Erythroblast (primary cell): ENCODE measurements at places on chromosomes 11 and 22.

DNA sequence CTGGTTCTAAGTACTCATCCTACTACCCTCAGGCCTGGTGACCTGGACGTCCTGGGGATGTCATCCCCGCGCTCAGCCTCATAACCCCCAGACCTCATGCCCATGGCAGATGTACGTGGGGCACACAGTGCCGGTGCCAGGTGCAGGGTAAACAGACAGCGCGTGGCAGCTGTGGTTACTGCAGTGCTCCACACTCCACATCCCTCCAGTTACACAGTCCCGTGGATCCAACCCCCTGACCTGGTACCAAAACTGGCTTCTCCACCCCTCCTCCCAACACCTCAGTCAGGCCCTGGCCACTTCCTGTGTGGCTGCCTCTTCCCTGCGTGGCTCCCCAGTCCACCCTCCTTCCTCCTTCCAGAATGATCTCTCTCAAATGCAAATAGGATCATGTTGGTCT, 95.2 kb downstream of the DSCAML1 start:
- no peak for DNase-seq

GRCh38 chr22:22893077-22893805, 5.6 kb downstream of the IGLL5 start:
- no peak for DNase-seq

- no peak for DNase-seq
Observed at GRCh38 chr11:8997451-8997850, 6.3 kb downstream of the NRIP3 start.

GRCh38 chr11:132127900-132128288, 757.5 kb downstream of the NTM start:
- no peak for DNase-seq

- DNase-seq, result no peak
Observed at GRCh38 chr11:84580428-84580827, 1046.7 kb downstream of the DLG2 start.

- DNase-seq, result no peak
Observed at GRCh38 chr22:50253941-50254340, 2.9 kb upstream of the HDAC10 start.

DNA sequence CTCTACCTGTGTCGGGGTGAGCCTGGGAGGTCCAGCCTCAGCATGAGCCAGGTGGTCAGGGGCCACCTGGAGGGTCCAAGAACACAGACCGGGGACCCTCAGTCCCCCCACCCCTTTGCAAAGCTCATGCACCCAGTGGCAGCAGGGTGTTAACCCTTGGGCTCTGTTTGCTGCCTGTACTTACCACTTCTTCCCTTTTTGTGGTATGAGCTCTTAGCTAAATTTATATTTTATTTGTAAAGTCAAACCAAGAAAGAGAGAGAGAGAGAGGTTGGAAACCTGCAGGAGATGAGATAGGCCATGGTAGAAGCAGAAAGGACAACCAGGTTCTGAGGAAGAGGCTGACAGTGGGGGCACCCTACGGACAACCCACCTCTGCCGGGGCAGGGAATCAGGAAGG, 29.9 kb downstream of the IL10RA start:
- DNase-seq, result no peak

GRCh38 chr11:67178421-67178820, 59.4 kb downstream of the KDM2A start:
- no peak for DNase-seq

GRCh38 chr22:47456031-47456430, 693.6 kb downstream of the TBC1D22A start:
- no peak for DNase-seq

- no peak for DNase-seq
Observed at GRCh38 chr11:71496421-71496820, 30.6 kb upstream of the KRTAP5-7 start.

DNA sequence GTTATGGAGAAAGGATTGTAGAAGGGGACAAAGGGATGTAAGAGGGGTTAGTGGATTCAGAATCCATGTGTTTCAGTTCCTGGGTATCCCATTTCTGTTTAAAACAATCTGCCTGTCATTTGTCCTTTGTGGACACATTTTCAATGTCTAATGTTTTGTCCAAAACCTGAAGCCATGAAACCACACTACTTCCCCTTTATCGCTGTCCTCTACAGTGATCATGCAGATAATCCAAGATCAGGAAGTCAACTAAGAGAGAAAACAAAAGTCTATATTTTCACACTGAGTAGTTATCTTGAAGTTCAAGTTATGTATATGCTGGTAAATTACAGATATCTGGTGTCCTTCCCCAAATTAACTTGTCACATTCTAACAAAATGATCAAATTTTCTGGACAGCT, 457.0 kb downstream of the NTM start:
- DNase-seq, result no peak

- DNase-seq, result no peak
Observed at GRCh38 chr11:42237701-42238235, 778.3 kb upstream of the LRRC4C start.

- DNase-seq, result no peak
Observed at GRCh38 chr11:94184846-94185245, 56.2 kb downstream of the PANX1 start.

GRCh38 chr11:30483056-30483455, 103.1 kb downstream of the MPPED2 start:
- no peak for DNase-seq

GRCh38 chr11:113435190-113435968, 39.8 kb downstream of the DRD2 start:
- no peak for DNase-seq

DNA sequence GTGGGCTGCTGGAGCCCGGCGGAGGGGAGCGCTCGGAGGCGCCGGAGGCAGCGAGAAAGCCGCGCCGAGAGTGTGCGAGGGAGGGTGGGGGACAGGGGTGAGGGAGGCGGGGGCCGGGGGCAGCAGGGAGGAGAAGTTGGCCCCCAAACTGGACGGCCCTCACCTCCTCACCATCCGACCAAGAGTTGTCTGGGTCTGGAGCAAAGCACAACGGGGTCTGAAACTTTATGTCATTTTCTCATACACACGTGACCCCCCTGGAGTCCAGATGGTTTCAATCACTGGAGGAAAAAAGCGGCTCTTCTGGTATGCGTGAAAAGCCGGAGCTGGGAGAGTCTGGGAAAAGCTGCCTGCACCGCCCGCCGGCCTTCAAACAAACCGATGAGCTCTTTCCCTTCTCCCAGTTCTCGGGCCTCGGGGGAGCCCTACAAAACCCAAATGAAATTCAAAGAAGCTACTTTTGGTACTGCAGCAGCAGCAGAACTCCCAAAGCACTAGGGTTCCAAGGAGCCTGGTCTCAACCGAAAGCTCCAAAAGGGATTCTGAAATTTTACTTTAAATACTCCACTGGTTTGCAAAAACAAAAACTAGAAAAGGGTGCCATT, 39.7 kb upstream of the AKIP1 start:
- DNase-seq, result no peak

DNA sequence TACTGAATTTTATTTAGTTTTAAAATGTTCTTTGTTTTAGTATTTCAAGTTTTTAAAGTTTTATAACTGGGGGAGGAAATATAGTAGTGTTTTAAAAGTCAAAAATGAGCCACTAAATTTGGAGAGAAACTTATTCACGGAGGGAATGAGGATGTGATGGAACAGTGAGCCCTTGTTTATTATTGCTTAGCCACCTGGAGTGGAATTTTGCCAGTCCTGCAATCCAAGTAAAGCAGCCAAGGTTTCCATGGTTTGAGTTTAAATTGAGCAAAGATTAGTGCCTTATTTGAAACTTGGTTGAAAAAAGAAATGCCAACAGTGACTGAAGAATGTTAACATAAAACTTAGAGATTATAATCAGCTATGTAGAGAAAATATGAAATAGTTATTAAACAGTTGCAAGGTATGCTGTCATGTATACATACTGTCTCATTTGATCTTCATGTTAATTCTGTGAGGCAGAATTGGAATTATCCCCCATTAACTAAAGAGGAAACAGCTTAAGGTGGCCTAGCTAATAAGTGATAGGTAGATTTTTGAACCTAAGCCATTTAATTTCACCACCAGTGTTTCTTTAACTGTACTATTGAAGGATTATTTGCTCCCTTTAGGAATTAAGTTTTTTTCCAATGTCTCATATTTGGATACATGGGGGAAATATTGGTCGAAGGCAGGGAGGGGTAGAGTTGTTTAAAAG, 36.4 kb downstream of the SWAP70 start:
- DNase-seq, result no peak

GRCh38 chr11:130631119-130631518, 182.7 kb downstream of the ADAMTS15 start:
- no peak for DNase-seq

DNA sequence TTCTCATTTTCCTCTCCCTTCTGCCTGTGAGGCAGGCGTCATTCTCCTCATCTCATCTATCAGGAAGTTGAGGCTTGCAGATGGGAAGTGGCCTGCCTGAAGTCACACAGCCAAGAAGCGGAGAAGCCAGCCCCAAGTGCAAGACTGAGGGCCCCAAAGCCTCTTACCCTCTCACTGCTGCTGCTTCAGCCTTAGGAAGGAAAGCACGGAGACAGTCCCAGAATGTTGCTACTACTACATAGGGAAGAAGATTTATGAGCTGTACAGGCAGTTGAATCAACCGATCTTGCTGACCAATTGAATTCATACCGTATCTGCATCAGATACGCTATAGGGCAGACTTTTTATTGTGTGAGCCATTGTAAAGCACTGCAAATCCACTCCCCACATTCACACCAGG, 89.0 kb downstream of the CWC15 start:
- DNase-seq, result no peak

GRCh38 chr11:68469642-68470041, 9.1 kb downstream of the PPP6R3 start:
- DNase-seq, result no peak
